LNCaP clone FGC (cell line): ENCODE measurements at places on chromosomes 7 and 10.

- DNase-seq, result no peak
Observed at GRCh38 chr10:68516766-68517165, 10.6 kb downstream of the SLC25A16 start.

DNA sequence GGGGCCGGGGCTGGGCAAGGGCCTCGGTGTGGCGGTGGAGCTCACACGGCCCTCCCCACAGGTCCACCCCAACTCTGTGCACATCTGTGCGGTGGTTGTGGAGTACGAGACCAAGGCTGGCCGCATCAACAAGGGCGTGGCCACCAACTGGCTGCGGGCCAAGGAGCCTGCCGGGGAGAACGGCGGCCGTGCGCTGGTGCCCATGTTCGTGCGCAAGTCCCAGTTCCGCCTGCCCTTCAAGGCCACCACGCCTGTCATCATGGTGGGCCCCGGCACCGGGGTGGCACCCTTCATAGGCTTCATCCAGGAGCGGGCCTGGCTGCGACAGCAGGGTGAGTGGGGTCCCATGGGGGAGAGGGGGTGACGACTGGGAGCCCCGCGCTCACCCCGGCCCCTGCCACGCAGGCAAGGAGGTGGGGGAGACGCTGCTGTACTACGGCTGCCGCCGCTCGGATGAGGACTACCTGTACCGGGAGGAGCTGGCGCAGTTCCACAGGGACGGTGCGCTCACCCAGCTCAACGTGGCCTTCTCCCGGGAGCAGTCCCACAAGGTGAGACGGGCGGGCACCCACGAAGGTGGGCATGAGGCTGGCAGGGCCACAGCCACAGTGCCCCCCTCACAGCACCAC, 8.8 kb downstream of the TMEM120A start:
- DNase-seq, result no peak

DNA sequence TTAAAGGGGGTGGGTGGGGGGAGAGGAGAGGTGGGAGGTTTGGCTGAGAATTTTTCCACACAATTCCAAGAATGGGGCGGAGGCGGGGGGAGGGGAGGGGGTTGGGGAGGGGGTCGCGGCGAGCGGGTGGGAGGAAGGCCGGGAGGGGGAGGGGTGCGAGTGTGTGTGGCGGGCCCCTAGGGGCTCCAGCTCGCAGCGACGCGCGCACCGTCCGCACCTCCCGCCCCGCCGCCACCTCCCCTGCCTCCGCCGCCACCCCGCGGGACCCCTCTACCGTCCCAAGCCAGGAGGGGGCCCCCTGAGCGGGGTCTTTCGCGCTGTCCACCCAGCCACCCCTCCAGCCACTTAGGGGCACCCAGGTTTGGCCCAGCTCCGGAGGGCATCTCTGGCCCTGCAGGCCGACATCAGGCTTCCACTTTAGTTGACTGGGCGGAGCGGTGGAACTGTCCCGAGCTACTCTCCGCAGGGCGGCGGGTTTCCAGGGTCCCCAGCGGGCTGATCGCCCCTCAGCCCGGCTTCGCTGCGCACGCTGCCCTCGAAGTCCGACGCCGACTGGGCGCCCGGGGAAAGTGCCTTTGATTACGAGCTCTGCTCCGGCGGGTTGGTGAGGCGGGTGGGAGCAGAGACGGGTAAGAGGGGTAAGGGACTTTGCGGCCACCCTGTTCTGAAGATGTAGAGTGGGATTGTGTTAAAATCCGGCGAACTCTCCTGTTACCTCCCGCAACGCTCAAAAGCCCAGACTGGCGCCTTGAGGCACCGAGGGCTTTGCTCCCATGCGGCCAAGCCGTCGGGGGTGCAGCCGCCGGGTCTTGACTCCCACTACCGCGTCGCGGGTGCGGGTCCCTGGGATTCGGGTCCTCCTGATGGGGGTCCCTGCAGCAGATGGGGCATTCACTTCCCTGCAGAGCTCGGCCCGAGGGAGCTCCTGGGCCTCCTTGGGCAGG, 1.8 kb upstream of the VAX1 start:
- DNase-seq, result no peak

DNA sequence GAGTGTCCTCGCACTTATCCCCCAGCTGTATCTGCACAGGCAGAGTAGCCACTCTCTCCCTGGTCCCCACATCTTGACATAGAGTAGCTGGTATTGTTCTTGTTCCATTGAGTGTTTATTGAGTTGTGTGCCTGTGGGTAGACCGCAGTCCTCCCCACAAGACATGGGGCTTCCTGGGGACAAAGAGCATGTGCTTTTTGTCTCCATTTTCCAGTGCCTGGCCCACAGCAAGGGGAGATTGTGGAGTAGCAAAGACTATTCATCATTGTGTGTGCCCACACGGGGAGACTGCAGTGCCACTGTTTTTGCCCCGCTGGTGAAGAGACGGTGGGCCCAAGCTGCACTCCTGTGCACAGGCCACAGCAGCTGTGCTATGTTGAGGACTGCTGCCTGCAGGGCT, 63.5 kb downstream of the FRMPD2 start:
- DNase-seq, result no peak

DNA sequence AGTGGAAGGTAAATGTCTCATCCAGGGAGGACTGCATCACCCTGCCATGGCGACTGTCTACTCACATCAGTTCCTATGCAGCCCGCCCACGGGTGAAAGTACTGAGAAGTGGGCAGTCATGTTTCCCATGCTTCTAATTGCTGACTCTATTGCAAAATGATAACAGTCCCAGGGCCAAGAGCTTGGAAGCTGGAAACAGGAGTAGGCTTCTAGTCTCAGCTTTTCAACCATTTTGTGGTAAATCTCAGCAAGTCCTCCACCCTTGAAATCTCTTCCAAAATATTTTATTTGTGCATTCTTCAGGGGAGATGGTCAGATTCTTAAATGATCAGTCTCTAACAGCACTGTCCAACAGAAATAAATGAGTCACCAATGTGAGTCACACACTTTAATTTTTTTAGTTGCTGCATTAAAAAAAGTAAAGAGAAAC, 48.1 kb upstream of the TARP start:
- no peak for DNase-seq
